ENCODE measurements at places on chromosomes 6 and 20.

DNA sequence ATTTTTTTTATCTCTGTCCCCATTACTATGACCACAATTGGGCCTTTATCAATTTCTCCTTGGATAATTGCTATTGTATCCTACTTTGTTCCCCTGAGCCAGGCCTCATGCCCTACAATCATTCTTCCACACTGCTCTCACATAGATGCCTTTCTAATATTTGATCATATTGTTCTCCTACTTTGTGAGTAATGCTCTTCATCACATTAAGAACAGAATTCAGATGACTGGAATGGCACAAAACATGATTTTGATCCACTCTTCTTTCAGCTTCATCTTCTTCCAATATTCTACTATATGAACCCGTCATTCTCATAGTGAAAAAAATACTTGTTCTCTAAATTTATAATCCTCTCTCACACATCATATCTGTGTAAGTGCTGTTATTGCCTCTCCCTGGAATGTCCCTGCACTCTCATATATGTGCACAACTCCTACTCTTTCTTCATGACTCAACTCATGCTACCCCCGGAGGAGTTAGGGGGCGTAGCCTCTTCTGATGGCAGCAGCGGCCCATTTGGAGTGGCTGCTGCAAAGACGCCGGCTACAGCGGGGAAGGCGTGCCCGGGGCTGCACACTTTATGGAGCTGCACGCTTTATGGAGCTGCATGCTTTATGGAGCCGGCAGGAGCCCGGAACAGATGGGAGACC lies 25.3 kb upstream of the HACE1 start:
- DNase-seq: no peak

DNA sequence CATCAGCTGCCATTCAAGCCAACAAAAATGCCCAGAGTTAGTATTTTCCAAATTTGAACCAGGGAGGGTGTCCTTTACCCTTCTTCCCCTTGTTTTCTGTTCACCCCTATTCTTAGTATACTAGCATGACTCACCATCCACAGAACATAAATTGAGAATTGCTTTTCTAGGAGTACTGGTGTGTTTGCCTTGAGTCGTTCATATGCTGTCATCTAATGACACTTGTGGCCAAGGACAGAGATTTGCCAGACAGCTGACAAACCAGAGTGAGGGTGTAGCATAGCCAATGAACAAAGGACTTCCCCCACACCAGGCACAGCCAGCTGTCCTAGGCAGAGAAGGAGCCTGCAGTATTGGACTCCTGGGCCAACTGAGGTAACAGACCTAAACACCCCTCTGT lies 62.2 kb downstream of the FILIP1 start:
- no peak for DNase-seq

DNA sequence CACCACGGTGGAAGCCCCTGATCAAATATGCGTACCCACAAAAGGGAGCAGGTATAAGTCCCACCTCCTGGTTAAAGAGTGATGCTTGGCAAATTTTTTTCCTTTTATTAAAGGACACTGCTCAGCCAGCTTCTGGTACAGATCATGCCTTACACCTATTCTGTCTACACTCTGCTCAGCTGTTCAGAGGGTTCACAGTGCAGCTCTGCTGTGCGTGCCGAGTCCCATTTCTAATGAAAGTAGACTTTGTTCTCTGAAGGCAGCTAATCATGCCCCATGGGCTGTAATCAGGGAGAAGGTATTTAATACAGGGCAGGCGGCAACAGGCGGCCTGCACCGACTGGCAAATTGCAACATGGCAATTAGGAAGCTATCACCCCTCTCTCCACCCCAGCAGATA lies 16.3 kb downstream of the LRRC73 start:
- no peak for DNase-seq

DNA sequence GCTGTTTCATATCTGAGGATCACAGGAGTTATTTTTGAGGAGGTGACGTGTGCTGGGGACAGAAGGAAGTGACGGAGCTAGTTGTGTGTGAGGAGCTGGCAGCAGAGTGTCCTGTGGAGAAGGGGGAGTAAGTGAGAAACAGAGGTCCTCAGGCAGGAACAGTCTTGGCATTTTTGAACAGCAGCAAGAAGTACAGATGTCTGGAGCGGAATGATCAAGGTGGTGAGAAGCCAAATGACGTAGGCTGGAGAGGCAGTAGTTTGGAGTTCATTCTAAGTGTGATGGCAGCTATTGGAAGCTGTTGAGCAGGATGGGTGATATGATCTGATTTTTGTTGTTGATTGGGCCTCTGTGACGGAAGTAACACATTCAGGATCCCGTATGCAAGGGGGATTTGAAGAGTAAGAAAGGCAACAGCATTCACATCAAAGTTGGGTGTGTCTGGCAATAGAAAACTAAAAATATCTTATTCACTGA lies 52.3 kb downstream of the SOBP start:
- no peak for DNase-seq

DNA sequence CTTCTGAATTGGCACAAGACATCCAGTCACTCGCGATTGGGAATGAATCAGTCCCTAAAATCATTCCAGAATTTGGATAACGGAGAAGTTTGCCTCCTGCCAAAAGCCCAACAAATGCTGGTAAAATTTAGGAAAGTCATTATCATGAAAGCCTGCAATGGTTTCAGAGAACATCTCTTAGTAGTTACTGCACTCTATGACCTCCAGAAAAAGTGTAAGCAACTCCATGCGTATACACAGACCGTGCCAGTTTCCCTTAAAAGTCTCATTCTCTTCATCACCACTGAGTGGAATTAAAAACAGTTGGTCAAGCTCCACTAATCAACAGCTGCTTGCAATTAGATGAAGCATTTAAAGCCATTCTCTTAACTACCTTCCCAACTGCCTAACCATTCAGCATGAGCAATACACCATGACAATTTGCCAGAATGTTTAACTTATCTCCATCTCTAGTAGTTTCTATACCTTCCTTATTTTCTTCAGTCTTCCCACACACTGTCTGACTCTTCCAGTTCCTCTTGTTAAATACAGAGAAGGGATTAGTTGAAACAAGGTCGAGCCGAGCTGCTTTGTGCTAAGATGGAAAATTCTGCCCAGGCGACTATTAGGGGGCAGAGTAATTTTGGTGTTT lies 183.6 kb upstream of the PRDM1 start:
- DNase-seq: no peak

DNA sequence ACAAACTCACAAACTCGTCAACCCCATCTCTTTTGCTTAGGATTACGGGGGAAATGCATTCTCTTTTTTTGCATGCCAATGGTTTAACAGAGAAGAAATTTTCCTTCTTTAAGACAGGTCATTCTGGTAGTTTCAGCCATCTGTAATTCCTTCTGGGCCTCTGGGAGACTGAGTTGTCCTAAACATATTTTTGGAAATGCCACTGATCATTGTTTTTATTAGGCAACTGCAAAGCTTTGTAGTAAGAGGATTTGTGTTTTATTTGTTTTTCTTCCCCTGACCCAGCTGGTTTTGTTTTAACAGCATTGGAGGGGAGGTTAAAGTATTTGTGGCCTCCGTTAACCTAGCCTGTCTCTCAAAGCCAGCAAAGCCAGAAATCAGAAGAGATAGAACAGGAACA lies 73.1 kb upstream of the ISM1 start:
- no peak for DNase-seq

DNA sequence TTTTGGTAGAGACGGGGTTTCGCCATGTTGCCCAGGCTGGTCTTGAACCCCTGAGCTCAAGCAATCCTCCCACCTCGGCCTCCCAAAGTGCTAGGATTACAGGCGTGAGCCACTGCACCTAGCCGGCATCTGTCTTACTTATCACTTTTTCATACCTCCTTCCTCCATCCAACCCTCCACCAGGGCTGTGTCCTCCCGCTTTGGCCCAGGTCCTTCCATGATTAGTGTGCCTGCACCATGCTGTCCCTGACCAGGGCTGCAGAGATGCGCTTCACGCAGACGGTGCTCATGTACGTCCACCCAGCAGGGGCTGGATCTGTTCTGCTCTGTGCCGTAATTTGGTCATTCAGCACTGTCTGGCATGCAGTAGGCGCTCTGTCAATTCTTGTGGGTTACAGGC lies 85.8 kb downstream of the SRC start:
- DNase-seq: no peak

DNA sequence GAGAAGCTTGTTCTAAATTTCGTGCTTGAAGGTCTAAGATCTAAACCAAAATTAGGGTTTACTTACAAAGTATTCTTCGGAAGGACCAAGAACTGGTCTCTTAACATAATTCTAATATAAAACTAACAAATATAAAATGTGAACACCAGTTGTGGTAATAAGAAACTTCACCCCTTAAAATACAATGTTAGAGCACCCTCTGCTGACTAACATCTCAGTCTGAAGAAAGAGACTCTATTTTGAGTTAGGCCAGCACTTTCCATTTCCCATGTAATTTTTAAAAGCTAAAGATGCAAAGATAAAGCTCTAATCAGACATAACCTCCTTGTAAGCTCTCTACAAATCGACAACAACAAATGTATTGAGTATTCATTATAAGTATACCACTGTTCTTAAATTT lies 24.6 kb downstream of the ATG5 start:
- no peak for DNase-seq

DNA sequence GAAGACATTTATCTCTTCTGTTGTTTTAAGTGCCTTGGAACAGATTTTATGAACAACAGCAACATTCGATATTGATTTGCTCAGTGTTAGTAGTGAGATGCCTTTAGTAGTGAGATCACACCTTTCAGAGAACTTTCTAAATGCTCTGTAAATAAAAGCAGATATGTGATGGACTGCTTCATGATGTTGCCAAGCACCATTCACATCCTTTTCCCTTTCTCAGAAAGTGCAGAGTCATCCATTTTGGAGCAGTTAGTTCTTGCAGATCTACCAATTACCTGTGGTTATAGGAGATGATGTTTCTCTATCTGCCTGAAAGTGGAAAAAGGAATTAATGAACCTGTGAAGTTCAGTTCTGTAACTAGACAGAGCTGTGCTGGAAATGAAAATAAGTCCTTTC lies 27.0 kb downstream of the CBFA2T2 start:
- DNase-seq: no peak

GRCh38 chr6:140027219-140027618 lies 652.8 kb upstream of the CITED2 start:
- no peak for DNase-seq

GRCh38 chr20:53042521-53042920 lies 70.4 kb downstream of the TSHZ2 start:
- no peak for DNase-seq

DNA sequence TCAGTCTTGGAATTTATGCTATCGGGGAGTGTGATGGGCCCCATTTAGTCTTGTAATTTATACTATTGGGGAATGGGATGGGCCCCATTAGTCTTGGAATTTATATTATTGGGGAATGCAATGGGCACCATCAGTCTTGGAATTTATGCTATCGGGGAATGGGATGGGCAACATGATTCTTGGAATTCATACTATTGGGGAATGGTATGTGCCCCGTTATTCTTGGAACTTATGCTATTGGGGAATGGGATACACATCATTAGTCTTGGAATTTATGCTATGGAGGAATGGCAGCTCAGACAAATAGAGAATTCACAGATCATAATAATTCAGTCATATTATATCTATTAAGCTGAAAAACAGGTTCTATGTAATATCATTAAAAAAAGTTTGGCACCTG lies 300.3 kb downstream of the SMOC2 start:
- no peak for DNase-seq

DNA sequence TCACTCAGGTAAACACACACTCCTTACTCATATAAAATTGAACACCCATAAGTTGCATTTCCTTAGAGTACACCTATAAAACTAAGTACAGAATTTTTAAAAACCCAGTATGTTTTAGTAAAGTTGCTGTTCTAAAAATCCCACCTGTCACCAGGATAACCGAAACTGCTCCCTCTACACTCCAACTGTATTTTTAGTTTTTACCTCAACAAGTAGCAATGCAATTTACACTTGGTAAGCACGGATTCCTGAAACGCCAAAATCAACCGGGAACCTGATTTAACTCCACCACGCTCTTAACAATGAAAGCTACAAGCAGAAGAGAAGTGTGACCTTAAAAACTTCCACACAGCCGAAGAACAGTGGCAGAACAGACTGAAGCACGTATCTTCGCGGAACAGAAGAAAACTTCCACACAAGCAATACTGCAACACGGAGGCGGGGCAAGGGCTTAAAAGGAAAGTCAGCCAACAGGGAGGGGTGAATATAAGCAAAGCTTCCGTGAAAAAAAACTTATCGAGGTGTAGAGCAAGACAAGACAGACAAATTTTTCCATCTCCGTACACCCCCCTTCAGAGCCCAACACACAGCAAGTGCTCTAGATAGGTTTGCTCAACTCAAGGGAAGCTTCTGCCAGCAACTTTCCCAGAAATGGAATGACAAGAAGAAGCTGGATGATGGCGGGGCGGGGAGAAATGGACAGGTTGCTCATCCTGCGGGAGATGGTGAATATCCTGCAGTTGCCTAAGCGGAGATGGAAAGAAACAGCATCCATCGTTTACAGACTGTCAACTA lies 1.4 kb downstream of the STAU1 start:
- DNase-seq: peak; percentile 64

DNA sequence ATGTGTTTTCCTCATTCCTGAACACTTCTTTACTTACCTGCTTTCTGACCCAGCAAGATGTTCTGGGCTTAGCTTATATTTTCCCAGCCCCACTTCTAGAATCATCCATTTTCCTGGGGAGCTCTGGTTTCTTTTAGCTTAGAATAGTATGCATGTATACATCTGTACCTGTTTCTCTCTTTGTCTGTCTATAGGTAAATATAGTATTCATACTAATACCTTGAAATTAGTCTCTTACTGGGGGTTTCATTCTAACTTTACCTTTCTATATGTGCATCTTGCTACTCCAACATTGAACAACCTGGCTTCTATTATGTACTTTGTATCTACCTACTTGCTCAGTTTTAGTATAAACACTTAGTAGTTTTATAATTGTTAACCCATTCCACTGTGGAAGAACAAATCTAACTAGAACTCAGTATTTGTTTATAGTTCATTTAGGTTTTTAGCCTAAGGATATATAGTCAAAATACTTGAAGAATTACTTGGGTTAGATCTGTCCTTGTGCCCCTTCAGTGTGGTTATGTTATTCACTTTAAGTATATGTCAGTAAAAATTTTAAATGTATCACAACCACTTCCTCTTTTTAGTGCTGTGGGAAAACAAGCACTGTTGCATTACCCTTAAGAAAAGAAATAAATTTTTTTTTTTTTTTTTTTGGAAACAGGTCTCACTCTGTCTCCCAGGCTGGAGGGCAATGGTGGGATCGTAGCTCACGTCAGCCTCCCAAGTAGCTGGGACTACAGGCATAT lies 54.0 kb downstream of the ASXL1 start:
- no peak for DNase-seq

Measured in stimulated activated CD4-positive, alpha-beta T cell treated with anti-CD3 and anti-CD28 coated beads, Interleukin-12 subunit alpha, Interleukin-12 subunit beta, amount 100 ng/mL, for 48 hours (primary cell).